ENCODE measurements at places on chromosomes 12 and 14. TPM values are rescaled to one million over a fixed set of nuclear protein-coding genes. Genes with fewer than 3 reads are reported as not detected.
A peak's percentile ranks its signal among the peaks of the same experiment; 100 is the strongest.

GRCh38 chr12:71731439-71732356 is 23.0 kb upstream of the RAB21 start:
- DNase-seq, result peak; percentile 35
- H3K27ac ChIP-seq, result peak overlapping the region; percentile 64
- H3K27me3 ChIP-seq, result no peaks in the 10 kb centered on the region
- no peaks in the 10 kb centered on the region for H3K36me3 ChIP-seq

DNA sequence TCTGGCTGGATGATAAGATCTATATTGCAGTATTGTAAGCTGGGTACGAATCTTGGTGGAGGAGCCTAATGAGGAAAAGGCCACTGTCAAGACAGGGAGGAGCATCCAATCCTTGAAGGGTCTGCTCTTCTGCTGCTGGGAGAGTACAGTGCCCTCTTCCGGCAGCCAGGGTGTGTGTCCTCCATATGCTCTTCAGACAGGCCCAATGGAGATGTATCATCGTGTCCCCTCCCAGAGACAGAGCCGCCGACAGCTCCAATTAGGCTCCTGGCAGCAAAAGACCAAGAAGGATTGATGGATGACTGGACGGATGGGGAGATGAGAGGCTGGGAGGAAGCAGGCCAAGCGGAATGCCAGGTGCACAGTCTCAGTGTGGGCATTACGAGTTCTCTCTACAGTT is 51.6 kb upstream of the PIWIL1 start:
- H3K4me3 ChIP-seq, result no peak overlapping the region
- no peak for DNase-seq
- no peaks in the 10 kb centered on the region for H3K4me1 ChIP-seq
- H3K36me3 ChIP-seq, result no peaks in the 10 kb centered on the region
- H3K27me3 ChIP-seq, result no peaks in the 10 kb centered on the region

GZMB gene
- total RNA-seq, result not detected

CLEC4D gene
- total RNA-seq, result not detected

GRCh38 chr12:89390802-89391673 is 38.7 kb upstream of the DUSP6 start:
- peaks cover 23% of the 10 kb centered on the region for H3K4me1 ChIP-seq
- no peak overlapping the region for H3K4me3 ChIP-seq
- no peaks in the 10 kb centered on the region for H3K27me3 ChIP-seq
- DNase-seq, result no peak
- no peaks in the 10 kb centered on the region for H3K36me3 ChIP-seq
- H3K27ac ChIP-seq, result peak overlapping the region; percentile 82

TSPAN19 gene
- not detected for total RNA-seq

- peak overlapping the region; percentile 99 for H3K4me3 ChIP-seq
- no peaks in the 10 kb centered on the region for H3K27me3 ChIP-seq
Measured at GRCh38 chr12:56300644-56301464, 724 bp upstream of the CS start.

DNA sequence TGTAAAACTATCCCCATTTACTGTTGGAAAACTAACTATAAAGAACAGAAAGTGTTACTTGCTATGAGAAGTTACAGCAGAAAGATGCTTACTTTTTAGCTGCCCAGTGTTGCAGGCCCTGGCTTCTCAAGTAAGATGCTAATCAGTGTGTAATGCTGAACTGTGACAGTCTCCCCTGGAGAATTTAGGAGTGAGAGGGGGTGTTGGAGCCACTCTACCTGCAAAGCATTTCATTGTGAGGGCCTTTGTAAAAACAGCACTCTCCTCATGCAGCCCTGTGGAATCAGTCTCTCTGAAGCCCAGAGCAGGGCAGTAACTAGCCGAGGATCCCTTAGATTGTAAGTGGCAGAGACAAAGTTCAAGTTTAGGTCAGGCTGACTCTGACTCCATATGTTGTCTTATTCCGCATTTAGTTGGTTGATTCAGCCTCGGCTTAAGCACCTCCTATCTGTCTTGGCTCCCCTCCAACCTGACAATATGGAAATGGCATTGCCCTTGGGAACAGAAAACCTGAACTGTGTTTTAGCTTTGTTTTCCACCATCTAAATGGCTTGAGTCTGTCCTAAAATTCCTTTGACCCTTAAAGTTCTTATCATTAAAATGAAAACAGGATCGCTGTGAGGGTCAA is 141.3 kb downstream of the PRKCH start:
- H3K27ac ChIP-seq, result peak overlapping the region; percentile 88
- no peak for DNase-seq
- peaks cover 32% of the 10 kb centered on the region for H3K4me1 ChIP-seq

Data from osteoblast (primary cell).